ENCODE measurements at places on chromosomes 5 and 9. TPM values are rescaled to one million over a fixed set of nuclear protein-coding genes. Genes with fewer than 3 reads are reported as not detected.

Gene FSD1L
- 9.8 TPM for total RNA-seq

Gene SPINK4
- total RNA-seq: not detected

Gene IL31RA
- total RNA-seq: not detected

Gene PDCD1LG2
- 0.67 TPM for total RNA-seq

Gene ANKRD34B
- total RNA-seq: not detected

Gene FOXD1
- 0.49 TPM for total RNA-seq

Gene TTC16
- total RNA-seq: not detected

Gene SPINK5
- total RNA-seq: not detected

Gene PGM5
- not detected for total RNA-seq

Gene HMHB1
- not detected for total RNA-seq

Gene RAB3C
- total RNA-seq: 0.20 TPM

Gene TSSK1B
- not detected for total RNA-seq

- DNase-seq: peak; percentile 53
Observed at GRCh38 chr5:69105996-69106906, 12.4 kb downstream of the SLC30A5 start.

DNA sequence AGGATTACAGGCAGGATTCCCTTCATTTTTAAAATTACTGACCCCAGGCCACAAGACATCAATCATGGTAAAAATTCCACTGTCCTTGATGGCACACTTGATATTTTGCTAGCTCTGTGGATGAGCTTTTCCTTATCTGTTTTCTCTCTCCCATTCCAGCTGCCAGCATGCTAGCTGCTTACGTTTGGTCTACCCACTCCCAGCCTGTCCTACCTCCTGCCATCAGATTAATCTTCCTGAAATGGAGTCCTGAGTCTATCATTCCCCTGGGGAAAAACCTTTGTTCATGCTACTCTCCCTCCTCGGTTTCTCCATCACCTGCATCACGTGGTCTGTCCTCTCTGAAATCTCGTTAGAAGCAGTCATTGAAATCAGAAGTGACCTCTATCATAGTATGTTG, 108.9 kb downstream of the F2RL2 start:
- DNase-seq: no peak

GRCh38 chr9:124884376-124884775, 22.4 kb downstream of the ARPC5L start:
- DNase-seq: no peak

- DNase-seq: peak; percentile 35
Observed at GRCh38 chr9:73081979-73082657, 69.5 kb upstream of the ANXA1 start.

DNA sequence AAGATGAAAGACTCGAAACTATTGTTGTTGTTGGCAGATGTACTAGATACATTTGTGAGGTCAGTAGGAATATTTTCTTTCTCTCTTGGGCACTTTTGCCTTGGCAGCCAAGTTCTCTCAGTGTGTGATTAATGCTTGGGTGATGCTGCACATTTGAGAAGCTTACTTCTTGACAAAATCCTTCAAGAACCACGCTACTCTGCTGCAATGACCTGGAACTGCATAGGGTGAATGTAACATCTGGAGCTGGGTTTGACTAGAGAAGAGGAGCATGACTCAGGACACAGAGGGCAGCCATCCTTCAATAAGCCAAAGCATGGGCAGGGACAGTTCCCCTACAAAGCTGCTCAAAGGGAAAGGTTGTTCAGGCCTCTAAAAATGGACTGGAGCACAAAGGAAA, 75.5 kb upstream of the PUM3 start:
- DNase-seq: no peak

GRCh38 chr5:179343719-179344430, 1.4 kb downstream of the ADAMTS2 start:
- DNase-seq: no peak

GRCh38 chr5:179333796-179334761, 11.2 kb downstream of the ADAMTS2 start:
- DNase-seq: no peak

DNA sequence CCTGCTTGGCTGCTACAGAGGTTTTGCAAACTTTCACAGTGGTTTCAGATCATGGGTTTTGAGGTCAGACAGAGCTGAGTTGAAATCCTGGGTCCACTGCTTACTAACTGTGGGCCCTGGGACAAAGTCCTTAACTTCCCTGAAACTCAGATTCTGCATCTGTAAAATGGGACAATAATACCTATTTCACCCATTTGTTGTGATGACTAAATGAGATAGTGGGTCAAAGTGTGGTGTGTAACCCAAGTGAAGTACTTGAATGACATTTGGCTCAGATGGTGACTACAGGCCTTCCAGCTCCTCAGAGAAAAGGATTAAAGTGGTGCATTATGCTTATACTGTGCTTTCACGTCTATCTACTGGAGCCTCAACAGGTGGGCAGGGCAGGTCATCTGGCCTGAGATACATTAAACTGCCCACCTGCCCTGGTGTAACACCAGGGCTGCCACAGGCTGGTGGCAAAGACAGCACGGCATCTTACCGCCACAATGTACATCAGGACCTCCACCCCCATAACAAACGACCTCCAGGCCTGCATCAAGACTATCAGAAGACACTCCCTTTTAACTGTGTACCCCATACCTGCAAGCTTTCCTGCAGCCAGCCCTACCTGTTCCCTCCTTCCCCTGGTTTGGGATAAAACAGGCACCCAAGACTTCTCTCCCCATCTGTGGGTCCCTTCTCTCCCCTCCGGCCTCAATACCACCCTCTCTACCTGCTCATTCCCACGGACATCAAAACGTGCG, 846 bp upstream of the TRAF1 start:
- DNase-seq: peak; percentile 35

DNA sequence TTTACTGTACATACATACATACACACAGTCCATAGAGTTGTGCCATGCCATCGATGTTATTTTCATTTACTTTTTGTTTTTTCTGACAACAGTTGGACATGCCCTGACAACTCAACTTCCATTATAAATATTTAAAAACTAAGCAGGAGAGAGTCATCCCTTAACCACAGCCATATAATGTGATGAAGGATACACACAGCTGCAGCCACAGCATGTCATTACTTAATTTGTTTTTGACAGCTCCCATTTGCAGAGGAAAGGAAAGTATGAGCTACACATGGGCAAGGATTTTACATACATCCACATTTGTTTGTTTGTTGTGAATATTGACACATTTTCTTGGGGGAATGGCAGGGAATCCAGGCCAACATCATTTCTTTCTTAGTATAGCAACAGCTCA, 91.5 kb upstream of the TUT7 start:
- no peak for DNase-seq

- DNase-seq: no peak
Observed at GRCh38 chr5:73899916-73900315, 273.9 kb downstream of the ARHGEF28 start.

DNA sequence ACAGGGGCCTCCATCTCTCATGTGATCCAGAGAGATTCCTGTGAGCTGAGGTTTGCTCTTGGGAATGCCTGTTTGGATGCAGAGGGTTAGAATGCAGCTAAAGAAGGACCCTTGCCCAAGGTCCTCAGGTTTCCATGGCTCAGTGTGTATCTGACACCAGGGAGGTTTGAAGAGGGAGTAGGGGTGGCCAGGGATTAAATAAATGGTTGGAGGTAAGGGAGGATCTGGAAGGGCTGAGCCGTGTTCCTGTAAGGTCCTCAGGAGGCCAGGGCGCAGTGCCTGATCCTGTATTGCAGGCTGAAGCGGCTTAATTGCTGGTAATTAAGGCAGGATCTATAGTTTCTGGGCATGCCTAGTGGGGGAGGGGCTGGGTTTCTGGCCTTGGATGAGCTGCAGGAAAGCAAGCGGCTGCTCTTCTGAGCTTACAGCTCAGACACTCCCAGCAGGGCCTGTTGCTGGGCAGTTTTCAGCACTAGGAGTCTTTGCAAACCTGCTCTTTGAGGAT, 41.5 kb upstream of the MAP1B start:
- no peak for DNase-seq

DNA sequence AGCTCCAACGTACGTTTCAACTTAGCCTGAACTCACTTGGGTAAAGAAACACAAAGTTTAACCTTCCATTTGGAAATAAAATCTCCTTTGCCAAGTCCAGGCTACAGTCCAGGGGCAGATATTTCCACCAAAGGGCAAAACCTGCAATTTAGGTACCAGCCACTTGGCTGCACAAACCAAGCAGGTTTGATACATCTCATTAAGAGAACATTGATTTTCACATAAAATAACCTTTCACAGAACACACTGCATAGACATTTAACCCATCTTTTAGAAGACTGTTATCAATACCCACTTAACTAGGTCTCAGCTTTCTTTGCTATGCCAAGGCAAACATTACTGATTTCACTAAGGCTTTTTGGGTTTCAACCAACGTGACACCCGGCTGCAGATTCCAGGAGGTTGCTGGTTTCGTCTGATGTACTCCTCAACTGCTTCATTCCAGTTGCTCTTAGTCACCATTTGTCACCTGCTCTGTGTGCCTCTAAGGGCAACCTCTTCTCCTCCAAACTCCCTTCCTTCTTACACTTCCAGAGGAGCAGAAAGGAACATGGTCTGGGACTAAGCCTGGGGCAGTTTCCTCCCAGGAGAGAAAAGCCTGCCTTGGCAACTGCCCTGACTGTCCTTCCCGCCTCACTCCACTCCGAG, 67.1 kb downstream of the EPB41L4B start:
- DNase-seq: no peak

GRCh38 chr9:89710697-89711096, 105.9 kb downstream of the GADD45G start:
- no peak for DNase-seq

DNA sequence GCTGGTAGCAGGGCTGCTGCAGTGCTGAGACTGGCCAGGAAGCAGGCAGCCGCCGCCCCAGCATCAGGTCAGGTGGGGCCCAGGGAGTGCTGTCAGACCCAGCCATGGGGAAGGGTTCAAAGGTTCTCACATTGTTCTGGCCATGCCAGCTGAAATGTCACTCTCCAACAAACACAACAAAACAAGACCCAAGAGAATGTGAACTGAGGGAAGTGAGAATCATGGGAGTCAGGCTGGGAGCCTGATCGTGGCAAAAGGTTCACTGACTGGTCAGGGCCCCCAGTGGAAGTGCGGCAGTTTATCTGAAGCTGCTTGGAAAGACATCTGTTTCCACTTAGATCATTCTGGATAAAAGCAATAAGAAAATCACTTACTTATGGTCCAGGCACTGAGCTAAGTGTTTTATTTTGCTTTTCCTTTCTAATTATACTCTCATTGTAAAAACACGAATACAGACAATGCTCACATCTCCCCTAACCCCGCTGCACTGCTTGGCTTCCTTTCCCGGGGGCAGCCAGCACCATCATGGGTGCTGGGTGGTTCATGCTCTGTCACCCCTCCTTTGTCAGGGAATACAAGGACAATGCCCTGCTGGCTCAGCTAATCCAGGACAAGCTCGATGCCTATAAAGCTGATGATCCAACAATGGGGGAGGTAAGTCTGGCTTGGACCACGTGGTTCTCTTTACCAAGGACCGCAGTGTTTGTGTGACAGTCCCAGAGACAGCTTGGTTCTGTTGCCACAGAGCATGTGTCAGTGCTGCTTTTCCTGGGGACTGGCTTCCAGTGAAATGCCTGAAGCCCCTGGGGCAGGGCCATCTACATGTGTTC, 41.9 kb upstream of the CFAP157 start:
- DNase-seq: no peak

DNA sequence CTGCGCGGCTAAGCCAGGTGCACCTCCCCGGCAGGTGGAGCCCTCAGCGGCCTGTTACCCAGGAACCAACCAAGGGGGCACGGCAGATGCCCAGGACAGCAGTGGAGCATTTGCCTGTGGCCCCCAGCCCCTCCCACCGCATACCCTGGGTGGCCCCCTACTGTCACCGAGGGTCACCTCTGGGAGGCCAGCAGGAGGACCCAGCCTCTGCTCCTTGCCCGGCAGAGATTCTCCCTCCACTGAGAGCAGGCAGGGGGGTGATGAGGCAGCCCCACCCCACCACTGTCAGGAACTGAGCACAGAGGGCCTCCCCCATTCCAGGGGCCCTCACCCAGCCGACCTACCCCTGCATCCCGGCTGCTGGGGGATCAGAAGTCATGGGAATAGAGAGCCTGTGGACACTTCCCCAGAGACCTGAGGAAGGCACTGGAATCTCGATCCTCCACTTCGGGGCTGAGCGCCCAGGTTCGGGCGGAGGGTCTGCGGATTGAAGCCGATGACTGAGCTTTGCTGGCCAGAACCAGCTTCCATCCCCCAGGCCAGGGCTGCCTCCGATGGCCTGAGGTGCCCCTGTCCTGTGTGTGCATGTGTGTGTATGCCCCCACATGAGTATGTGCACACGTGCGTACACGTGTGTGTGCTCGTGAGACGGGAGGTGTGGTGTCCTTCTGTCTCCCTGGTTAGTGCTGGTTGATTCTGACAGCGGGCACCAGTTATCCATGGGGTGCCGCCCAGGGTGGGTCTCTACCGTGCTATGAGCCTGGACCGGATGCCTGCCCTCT, at the start of gene QRFP:
Gene QRFP, minus strand, starts transcription at position 580 of the 782 bp plus-strand sequence. CDS start 2,974 bp downstream, outside the sequence.
- no peak for DNase-seq

DNA sequence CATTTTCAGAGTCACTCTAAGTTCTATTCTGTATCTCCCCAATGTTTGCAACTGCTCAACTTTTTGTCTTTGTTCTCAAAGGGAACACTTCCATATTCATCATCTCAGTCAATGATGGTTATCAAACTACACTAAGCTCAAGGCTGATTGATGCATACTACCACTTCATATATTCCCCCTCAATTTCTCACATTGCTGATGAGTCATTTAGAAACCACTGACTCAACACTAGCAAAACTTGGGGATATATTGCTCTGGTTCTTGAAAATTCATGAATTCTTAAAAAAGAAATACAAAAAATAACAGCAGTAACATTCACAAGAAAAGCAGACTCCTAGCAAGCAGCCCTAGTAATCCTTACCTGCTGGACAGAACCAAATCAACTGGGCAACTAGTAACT, 52.2 kb downstream of the ABHD17B start:
- DNase-seq: no peak

- DNase-seq: no peak
Observed at GRCh38 chr5:174734571-174735497, 10.5 kb downstream of the MSX2 start.

GRCh38 chr5:103298117-103298516, 39.6 kb downstream of the MACIR start:
- DNase-seq: no peak

DNA sequence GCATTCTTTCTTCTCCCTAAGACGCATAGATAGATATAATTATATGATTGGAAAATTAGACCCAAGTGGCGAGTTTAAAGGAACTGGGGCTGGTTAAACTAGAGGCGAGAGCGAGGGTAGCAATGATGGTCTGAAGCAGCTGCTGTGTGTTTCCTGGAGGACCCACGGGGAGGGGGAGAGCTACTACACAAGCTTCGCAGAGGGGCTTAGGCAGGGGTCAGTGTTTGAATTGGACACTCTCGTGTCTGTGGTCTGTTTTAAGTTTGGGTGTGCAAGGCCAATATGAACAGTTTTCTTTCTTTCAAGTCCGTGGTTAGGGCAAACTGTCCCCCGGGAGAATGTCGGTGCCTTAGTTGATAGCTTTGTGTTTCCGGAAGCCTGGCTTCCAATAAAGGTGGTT, 43.1 kb downstream of the PDZD2 start:
- no peak for DNase-seq

GRCh38 chr5:160369990-160370712, at the start of gene C1QTNF2:
C1QTNF2 (minus strand) TSS chr5:160370626; CDS start chr5:160355011, 15,615 bp downstream.
- DNase-seq: peak; percentile 23

- DNase-seq: peak; percentile 23
Observed at GRCh38 chr5:34928267-34928666, 1.1 kb upstream of the DNAJC21 start.

Measured in B cell (primary cell).